ENCODE measurements at places on chromosomes 12 and 14.

DNA sequence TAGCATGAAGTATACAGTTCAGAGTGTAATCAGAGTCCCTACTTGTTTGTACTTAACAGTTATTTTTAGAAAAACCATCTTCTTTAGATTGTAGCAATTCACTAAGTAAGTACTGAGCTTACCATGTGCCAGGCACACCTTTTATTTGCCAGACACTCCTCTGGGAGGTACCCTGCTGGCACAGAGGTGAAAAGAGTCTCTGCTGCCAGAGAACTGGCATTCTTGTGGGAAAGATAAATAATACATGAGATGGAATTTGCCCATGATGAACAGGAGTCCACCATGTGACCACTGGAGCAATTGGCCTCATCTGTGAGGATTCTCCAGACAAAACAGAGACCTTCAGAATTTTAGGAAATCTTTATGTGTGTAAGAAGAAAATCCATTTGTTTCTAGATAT is 199.3 kb upstream of the SLC16A7 start:
- DNase-seq: no peak

- DNase-seq: peak; percentile 90
These were observed 121.8 kb downstream of the BBS10 start for GRCh38 chr12:76226397-76226796.

- DNase-seq: no peak
These were observed 11.1 kb downstream of the BCL11B start for GRCh38 chr14:99260587-99261551.

- DNase-seq: no peak
These were observed 267.7 kb downstream of the GALC start for GRCh38 chr14:87725318-87725717.

DNA sequence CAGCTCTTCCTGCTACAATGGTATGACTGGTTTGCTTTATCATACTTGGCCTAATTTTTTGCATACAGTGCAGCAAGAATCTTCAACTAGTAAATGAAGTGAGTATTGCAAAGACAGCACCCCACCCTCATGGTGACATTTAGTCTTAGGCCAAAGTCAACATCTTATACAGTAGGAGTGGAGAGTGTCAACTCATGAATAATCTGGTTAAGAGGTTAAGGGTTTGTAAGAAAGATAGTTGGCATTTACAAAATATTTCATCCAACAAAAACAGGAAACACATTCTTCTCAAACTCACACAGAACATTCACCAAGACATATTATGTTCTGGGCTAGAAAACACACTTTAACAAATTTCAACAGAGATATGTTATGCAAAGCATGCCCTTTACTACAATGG is 2.2 kb upstream of the OAS1 start:
- peak; percentile 60 for DNase-seq

- no peak for DNase-seq
These were observed 797 bp downstream of the UNG start for GRCh38 chr12:109098183-109098604.

All from endothelial cell of umbilical vein (primary cell).